Fibroblast of skin of back (primary cell): ENCODE measurements at places on chromosomes 7 and 10.

GRCh38 chr10:125057158-125058001, 103.0 kb downstream of the CTBP2 start:
- DNase-seq: peak; percentile 81

- DNase-seq: no peak
Measured at GRCh38 chr10:103558911-103559310, 65.4 kb downstream of the NEURL1 start.

GRCh38 chr10:35368485-35369048, 32.3 kb downstream of the CCNY start:
- no peak for DNase-seq

- DNase-seq: no peak
Measured at GRCh38 chr10:36042135-36042534, 400.0 kb upstream of the FZD8 start.

GRCh38 chr7:99788554-99788953, 4.6 kb upstream of the CYP3A4 start:
- no peak for DNase-seq

- DNase-seq: no peak
Measured at GRCh38 chr10:124048371-124049290, 44.8 kb downstream of the CHST15 start.

DNA sequence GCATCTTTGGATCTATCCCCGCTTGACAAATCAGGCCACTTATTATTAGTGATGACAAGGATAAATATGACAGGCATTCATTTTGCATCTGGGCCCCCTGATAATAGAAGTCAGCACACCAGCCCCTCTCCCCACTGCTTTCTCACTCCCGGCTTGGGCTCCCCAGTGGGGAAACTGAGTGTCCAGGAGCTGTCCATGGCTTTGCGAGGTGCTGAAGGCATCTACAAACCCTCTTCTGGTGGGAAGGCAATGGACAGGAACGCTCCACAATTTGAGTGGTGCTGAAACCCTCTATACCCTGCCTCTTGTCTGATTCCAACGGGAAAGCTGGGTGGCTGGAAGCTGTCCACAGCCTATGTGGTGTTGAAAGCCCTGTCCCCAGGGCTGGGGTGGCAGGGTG, 61.7 kb upstream of the PCBD1 start:
- no peak for DNase-seq

DNA sequence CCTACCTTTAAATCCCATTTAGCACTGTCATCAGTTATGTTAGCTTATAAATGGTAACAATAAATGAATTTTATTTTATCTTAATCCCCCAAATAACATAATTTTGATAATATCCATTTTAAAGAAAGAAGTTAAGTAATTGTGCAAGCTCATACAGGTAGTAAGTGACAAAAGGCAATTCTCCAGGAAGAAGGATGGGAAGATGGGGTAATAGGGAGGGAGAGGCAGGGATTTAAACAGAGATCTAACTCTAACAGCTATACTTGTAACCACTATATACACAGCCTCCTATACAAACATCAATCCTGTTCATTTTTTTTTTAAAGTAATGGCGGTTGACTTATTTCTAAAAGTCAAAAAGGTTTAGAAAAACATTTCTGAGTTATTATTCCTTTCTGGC, 119.4 kb downstream of the SGMS1 start:
- no peak for DNase-seq

GRCh38 chr7:150756858-150757257, 19.6 kb downstream of the GIMAP5 start:
- DNase-seq: no peak

GRCh38 chr10:3622845-3623621, 162.0 kb downstream of the KLF6 start:
- DNase-seq: peak; percentile 48

DNA sequence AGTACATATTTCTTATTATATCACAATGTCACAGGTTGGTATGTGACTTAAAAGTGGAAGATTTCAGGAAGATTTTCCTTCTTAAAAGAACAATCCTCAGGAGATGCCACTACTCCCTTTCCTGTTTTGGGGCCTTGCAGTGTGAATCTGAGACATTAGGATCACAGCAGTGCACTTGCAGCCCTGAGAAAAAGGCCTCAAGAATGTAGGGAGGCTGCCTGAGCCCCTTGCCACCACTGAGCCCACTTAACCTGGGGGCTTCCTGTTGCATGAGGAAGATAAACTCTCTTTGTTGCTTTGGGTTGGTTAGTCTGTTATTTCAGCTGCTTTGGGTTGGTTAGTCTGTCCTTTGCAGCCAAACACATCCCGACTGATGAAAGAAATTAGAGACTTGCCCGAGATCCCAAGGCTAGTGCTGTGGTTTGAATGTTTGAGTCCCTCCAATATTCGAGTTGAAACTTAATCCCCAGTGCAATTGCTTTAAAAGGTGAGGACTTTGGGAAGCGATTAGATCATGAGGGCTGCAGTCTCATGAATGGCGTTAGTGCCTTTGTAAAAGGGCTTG, 151.3 kb upstream of the SP4 start:
- no peak for DNase-seq

- no peak for DNase-seq
Measured at GRCh38 chr7:50787825-50788224, 5.1 kb upstream of the GRB10 start.

- no peak for DNase-seq
Measured at GRCh38 chr7:20075992-20076820, 141.0 kb downstream of the MACC1 start.

DNA sequence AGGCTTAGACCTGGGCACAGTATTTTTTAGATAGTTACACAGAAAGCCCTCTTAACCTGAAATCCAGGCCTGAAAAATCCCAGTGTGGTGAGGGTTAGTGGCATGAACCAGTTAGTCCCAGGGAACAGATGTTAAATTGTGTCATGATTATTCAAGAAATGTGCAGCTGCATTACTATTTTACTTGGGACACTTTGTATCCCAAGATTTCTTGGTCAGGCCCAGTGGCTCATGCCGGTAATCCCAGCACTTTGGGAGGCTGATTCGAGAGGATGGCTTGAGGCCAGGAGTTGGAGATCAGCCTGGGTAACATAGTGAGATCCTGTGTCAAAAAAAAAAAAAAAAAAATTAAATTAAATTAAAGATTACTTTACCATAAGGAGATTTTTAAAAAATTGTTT, 36.0 kb upstream of the OTUD1 start:
- DNase-seq: no peak
